ENCODE measurements at places on chromosomes 6 and 20.

- DNase-seq = no peak
Measured at GRCh38 chr6:94570581-94570980, 1006.8 kb upstream of the MANEA start.

- no peak for DNase-seq
Measured at GRCh38 chr20:63498960-63499337, at the start of gene EEF1A2. TSS of gene EEF1A2 (minus strand) at chr20:63499083. CDS start at chr20:63497763, 1,320 bp downstream.

- DNase-seq = no peak
Measured at GRCh38 chr6:15826814-15827318, 164.0 kb upstream of the DTNBP1 start.

- DNase-seq = no peak
Measured at GRCh38 chr6:36095497-36096391, 34.6 kb upstream of the MAPK13 start.

DNA sequence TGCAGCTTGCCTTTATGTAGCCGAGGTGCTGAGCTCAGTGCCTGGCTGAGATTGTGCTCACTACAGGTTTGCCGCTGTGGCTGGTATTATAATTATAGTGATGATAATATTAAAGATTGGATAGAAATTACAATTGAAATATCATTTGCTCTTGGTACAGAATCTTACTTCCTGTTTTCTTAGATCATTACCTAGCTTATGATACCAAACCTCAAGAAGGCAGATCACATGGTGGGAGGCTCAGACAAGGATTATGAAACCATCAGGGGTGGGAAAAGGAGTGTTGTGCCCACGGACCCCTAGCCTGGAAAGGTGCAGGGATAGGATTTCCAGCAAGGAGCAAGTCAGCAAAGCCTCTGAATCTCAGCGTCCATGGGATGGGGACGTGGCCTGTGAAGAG lies 70.6 kb downstream of the IGF2R start:
- no peak for DNase-seq

GRCh38 chr6:168052291-168052891 lies 26.6 kb downstream of the FRMD1 start:
- DNase-seq = no peak

GRCh38 chr6:149225946-149226345 lies 91.6 kb upstream of the TAB2 start:
- no peak for DNase-seq

DNA sequence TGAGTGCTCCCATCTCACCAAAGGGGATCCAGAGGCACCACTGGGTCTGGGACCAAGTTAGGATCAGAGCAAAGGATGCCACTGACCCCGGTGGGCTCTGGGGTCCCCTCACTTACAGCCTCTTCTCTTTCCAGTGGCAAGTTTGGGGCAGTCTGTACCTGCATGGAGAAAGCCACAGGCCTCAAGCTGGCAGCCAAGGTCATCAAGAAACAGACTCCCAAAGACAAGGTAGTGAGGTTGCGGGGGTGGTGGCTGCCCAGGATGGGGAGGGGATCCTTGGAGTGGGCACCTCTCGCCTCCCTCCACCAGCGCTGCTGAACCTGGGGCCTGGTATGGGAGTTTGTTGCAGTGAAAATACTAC lies 4.9 kb downstream of the MYLK2 start:
- DNase-seq = no peak

- DNase-seq = no peak
Measured at GRCh38 chr6:127222418-127222817, 44.2 kb upstream of the RNF146 start.

DNA sequence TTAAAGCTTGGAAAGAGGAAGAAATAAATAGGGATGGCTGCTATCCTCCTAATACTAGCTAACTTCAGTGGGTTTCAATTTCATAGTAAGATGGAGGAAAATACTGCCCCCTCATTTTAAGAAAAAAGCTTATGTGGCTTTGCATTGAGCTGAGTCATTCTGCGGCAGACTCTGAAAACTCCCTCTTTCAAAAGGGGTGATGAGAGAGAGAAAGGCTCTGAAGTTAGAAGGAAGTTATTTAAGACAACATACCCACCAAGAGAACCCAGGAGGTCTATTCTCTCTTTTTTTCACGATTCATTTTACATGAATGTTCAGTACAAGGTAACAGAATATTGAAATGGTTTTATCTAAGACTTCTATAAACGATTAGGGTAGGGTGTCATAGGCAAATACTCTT lies 4.5 kb downstream of the PRDM13 start:
- no peak for DNase-seq

- no peak for DNase-seq
Measured at GRCh38 chr20:24432046-24432442, 37.4 kb upstream of the SYNDIG1 start.

DNA sequence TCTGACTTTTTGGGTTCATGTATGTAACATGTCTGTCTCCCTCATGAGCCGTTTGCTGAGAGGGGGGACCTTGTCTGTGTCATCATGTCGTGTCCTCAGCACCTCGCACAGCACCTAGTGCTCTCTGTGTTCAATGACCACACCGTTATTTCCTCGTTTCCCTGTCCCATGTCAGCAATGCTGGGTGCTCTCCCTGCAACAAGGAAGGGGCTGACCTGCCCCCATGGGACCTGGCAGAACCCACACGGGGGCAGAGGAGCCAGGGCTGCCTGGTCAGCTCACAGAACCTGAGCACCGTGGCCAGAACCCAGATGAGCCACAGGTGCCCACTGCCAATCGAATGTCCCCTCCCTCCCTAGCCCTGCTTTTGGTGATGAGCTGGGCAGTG lies 7.3 kb downstream of the ADA start:
- no peak for DNase-seq

GRCh38 chr6:44253307-44254101 lies 3.8 kb downstream of the SLC35B2 start:
- DNase-seq = peak; percentile 68

DNA sequence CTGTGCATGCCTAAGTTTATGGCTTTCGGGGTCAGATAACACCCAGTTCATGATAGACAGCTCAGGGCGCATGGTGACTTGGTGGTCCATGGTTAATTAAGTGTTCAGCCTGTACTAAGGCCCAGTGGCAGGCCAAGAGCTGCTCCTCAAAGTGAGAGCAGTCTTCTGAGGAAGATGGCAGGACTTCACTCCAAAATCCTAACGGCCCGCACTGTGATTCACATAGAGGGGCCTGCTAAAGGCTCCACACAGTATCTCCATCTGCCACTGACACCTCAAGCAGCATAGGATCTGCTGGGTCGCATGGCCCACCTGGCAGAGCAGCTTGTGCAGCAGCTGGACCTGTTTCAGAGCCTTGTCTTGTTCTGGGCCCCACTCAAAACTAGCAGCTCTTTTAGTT lies 10.6 kb upstream of the CST7 start:
- DNase-seq = no peak

DNA sequence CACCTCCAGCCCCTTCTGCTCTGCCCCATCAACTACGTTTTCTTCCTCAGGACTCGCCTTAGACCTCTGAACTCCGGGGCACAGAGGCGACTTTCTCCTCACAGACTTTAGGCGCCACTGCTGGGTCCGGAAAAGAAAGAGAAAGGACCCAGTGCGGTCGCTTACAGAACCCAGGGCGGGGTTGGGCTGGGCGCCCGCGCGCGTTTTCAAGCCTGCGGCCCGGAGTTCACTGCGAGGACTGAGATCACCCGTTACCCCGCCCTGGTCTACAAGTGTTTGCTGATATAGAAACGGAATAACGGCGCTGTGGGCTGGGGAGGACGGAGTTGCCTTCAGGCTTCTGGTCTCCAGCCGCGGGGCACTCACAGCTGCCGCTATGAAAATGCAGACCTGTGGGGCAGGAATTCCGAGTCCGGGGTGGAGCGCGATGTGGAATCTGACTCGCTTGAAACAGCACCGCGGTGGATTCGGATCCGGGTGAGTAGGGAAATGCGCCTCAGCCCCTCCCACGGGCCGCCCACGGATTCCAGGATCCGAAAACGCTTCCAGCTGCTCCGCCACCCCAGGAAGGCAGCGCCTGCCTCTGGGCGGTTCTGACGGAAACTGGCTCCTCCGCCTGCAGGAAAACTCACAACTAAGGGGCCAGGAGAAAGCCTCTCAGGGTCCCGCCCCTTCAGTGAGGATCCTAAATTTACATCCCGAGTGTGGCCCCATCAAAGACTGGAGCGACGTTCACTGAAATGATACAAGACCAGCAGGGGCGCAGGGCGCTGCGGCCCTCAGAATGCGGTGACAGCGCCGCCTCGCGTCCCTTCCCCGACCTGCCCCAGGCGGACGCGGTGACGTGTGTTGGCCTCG lies 29.4 kb downstream of the HLA-F start:
- DNase-seq = peak; percentile 70

GRCh38 chr6:73309535-73309784 lies 44.6 kb downstream of the DPPA5 start:
- no peak for DNase-seq

DNA sequence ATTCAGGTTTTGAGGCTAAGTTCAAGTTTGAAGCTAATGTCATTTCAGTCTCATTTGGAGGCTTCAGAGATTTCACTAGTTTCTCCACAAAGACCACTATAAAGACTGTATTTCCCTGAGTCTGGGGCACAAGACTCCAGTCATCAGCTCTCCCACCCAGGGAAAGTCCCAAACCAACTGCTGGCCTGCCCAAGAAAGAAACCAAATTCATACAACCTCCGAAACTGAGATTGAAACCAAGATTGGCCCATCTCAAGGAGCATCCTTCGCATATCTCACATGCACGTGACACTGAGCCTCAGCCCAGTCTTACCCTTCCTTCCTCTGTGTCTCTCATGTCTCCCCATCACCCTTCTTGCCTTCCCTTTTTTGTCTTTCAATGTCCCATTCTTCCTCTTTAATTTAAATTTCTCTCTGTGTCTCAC lies 3.5 kb upstream of the LTA start:
- DNase-seq = no peak

GRCh38 chr6:140817176-140817575 lies 1315.5 kb upstream of the GJE1 start:
- no peak for DNase-seq

DNA sequence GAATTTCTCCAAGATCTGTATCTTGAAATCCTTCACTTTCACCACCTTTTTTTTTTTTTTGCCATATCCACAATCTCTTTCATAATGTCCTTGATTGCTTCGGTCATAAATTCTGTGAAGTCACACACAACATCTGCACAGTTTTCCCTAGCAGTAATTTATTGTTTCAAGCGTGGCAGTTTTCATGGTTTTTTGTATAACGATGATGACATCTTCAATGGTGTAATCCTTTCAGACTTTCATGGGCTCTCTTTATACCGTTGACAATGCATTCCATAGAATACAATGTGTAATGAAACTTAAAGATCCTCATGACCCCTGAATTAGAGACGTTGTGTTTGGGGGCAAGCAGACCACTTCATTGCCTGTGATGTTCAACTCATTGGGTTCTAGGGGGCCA lies 693.1 kb downstream of the PTPRT start:
- no peak for DNase-seq

DNA sequence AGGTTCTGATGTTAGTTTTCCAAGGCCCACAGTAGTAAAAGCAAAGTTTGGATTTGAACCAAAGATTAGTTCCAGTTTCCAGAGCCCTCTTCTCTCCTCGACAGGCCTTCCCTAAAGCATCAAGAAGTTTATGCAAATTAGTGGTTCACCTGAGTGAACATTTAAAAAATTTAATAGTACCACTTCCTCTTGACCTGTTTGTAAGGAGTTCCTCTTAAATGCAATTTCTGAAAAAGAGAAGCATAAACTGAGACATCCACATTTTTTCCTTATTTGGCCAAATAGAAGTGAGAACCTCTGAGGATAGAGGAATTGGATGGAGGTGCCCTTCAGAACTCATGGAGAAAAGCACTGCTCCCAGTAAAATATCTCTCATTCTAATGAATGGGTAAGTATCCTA lies 1.2 kb upstream of the DSE start:
- DNase-seq = no peak

DNA sequence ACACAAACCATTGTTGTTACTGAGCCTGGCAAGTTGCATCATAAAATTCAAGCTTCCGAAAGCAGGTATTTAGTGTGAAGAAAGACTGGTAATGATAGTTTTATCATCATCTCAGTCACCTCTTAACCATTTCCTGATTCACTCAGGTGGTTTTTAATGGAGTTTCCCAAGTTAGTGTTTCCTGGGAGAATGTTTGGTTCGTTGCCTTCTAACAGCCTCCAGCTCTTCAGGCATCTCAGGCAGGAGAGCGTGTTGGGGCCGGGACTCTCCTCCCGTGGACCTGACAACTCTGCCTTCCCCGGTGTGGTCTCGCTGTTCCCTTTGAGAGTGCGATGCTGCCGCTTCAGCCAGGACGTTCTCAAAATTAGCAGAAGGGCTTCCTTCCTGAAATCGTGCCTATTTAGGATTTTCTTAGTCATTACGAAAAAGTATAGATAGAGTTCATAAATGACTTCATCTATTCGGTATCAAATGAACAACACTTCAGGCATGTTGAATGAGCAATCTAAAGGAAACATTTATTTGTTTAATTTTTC lies 105.0 kb upstream of the QKI start:
- DNase-seq = no peak

- DNase-seq = no peak
Measured at GRCh38 chr20:23320317-23320716, 30.3 kb upstream of the NXT1 start.

DNA sequence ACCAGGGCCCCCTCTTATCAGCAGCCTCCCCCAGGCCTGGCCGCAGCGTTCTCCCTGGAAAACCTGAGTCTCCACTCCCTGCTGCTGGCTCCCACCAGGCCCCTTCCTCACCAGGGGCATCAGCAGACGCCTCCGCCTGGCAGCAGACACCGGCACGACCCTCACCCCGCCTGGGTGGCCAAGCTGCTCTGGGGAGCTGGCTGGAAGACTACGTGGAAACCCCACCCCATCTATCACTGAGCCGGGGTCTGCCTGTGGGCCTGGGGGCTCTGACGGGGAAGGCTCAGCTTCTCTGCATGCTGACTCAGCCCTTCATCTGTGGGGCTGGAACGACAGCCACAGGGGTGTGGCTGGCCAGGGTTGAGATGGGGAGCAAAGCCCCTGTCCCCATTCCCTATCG lies 19.1 kb upstream of the RBBP8NL start:
- DNase-seq = no peak

DNA sequence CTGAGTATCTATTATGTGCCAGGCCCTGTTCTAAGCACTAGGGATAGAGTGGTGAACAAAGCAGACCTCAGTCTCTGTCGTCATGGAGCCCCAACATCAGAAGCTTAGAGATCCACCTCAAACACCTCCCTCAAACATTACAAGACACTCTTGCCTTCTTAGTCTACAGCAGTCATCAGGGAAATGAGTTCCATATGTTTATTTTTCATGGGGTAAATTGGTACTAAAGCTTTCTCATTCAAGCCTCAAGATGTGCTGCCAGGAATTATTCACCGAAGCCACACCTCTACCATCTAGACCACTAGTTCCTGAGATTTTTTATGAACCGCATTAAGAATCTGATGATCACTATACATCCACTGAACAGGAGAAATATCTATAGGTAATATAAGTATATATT lies 59.0 kb upstream of the TFB1M start:
- no peak for DNase-seq

- DNase-seq = no peak
Measured at GRCh38 chr6:84758486-84758885, 5.9 kb downstream of the TBX18 start.

GRCh38 chr6:10481101-10481500 lies 40.0 kb upstream of the GCNT2 start:
- no peak for DNase-seq

GRCh38 chr20:18728870-18729224 lies 84.7 kb upstream of the SCP2D1 start:
- DNase-seq = no peak
